ENCODE measurements at places on chromosomes 1 and 21. TPM values are rescaled to one million over a fixed set of nuclear protein-coding genes. Genes with fewer than 3 reads are reported as not detected.

- peaks cover 72% of the 10 kb centered on the region for H3K4me1 ChIP-seq
- no peak overlapping the region for H3K4me3 ChIP-seq
- no peaks in the 10 kb centered on the region for H3K36me3 ChIP-seq
- H3K27ac ChIP-seq = peak overlapping the region; percentile 95
Measured at GRCh38 chr1:207833381-207833780, 77.5 kb downstream of the CD34 start.

- no peak overlapping the region for H3K27ac ChIP-seq
- H3K4me1 ChIP-seq = no peaks in the 10 kb centered on the region
- H3K36me3 ChIP-seq = no peaks in the 10 kb centered on the region
- no peak for DNase-seq
Measured at GRCh38 chr1:230127105-230128054, 60.3 kb downstream of the GALNT2 start.

DNA sequence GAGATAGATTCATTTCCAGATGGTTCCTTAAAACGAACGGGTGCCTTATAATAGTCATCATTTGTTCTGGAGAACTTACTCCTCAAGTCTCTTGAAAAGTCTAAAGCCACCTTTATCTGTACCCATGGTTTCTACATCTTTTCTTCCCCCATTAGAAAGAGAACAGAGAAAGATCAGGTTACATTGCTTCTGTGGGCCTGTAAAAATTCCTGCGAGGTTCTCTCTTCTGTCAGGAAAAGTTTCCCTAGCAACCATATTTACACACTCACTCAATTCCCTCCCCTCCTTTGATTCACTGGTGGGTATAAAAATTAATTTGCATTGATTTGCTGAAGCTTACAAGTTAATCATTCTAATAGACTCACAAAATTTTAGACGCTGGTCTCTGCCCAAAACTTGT, 6.7 kb downstream of the PHC2 start:
- H3K36me3 ChIP-seq = no peaks in the 10 kb centered on the region
- no peak for DNase-seq
- no peak overlapping the region for H3K4me3 ChIP-seq
- peak overlapping the region; percentile 65 for H3K27ac ChIP-seq

- H3K4me1 ChIP-seq = peaks cover 29% of the 10 kb centered on the region
- no peak overlapping the region for H3K27ac ChIP-seq
- H3K27me3 ChIP-seq = no peaks in the 10 kb centered on the region
- H3K36me3 ChIP-seq = no peaks in the 10 kb centered on the region
Measured at GRCh38 chr1:174008269-174008668, 13.9 kb downstream of the RC3H1 start.

GRCh38 chr1:22914633-22915217, 57.9 kb downstream of the LACTBL1 start:
- no peak overlapping the region for H3K27ac ChIP-seq
- H3K27me3 ChIP-seq = no peaks in the 10 kb centered on the region
- no peak for DNase-seq
- H3K4me3 ChIP-seq = no peak overlapping the region
- H3K36me3 ChIP-seq = no peaks in the 10 kb centered on the region

DNA sequence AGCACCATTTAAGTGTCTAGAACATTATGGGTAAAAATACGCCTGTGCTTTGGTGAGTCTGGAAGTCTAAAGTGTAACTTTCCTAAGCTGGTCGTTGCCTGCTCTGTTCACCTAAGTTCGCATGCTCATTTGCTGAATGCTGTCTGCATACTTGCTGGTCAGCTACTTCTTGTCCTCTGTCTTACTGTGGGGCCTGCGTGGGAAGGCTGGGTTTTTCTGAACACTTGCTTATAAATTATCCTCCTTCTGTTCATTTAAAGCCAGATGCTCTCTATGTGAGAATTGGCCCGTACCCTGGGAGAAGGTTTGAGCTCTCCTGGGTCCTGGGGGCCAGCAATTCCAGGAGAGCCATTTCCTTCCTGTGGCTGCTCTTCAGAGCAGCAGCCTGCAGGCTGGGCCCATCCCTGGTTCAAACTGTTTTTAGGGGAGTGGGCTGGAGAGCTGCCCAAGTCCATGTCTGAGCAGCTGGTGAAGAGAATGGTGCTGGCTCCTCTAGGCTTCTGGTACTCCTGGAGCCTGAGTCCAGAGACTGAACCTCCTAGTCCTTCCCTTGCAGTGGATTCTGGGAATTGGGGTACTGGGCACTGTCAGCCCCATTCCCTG, 75.7 kb downstream of the GALNT2 start:
- no peaks in the 10 kb centered on the region for H3K36me3 ChIP-seq
- no peaks in the 10 kb centered on the region for H3K27me3 ChIP-seq
- H3K4me3 ChIP-seq = no peak overlapping the region
- peak; percentile 77 for DNase-seq

DNA sequence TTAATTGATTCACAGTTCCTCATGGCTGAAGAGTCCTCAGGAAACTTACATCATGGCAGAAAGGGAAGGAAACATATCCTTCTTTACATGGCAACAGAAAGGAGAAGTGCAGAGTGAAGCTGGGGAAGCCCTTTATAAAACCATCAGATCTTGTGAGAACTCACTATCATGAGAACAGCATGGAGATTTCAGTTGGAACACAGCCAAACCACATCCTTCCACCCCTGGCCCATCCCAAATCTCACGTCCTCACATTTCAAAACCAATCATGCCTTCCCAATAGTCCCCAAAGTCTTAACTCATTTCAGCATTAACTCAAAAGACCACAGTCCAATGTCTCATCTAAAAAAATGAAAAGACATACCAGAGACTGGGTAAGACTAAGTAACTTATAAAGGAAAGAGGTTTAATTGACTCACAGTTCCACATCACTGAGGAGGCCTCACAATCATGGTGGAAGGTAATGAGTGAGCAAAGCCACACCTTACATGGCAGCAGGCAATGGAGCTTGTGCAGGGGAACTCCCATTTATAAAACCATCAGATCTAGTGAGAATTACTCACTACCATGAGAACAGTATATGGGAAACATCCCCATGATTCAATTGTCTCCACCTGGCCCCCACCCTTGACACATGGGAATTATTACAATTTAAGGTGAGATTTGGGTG, 105.2 kb downstream of the MRPL39 start:
- no peaks in the 10 kb centered on the region for H3K36me3 ChIP-seq
- H3K27ac ChIP-seq = no peak overlapping the region
- no peaks in the 10 kb centered on the region for H3K27me3 ChIP-seq
- no peak overlapping the region for H3K4me3 ChIP-seq
- no peaks in the 10 kb centered on the region for H3K4me1 ChIP-seq

DNA sequence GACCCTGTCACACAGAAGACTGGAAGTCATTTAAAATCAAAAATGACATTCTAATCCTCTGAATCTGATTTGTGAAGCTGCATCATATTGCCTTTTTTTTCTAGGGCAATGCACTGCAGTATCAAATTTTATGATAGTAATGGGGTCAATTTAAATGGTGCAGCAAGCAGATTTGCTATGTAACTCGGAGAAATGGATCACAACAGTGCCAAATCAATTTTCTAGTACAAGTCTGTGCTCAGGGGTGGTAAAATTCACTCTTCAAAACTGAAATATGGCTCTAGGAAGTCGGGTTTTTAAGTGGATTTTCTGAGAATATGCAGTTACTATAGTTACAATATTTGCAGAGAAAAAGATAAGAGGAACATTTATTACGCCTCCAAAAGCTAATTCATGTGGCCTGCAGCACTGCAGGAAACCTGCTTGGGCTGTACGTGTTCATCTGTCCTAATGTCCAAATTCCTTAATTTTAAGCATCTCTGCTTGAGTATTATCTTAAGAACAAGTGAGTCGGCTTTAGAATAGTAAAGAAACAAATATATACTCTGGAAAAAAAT, 31.5 kb downstream of the HLCS start:
- H3K4me3 ChIP-seq = no peak overlapping the region
- H3K27ac ChIP-seq = no peak overlapping the region
- DNase-seq = no peak
- peaks cover 28% of the 10 kb centered on the region for H3K36me3 ChIP-seq
- no peaks in the 10 kb centered on the region for H3K27me3 ChIP-seq

- peak overlapping the region; percentile 96 for H3K27ac ChIP-seq
- peak overlapping the region; percentile 27 for H3K4me3 ChIP-seq
- DNase-seq = peak; percentile 90
- H3K36me3 ChIP-seq = no peaks in the 10 kb centered on the region
- peaks cover 95% of the 10 kb centered on the region for H3K4me1 ChIP-seq
Measured at GRCh38 chr1:21334214-21335087, 44.2 kb upstream of the ECE1 start.

DNA sequence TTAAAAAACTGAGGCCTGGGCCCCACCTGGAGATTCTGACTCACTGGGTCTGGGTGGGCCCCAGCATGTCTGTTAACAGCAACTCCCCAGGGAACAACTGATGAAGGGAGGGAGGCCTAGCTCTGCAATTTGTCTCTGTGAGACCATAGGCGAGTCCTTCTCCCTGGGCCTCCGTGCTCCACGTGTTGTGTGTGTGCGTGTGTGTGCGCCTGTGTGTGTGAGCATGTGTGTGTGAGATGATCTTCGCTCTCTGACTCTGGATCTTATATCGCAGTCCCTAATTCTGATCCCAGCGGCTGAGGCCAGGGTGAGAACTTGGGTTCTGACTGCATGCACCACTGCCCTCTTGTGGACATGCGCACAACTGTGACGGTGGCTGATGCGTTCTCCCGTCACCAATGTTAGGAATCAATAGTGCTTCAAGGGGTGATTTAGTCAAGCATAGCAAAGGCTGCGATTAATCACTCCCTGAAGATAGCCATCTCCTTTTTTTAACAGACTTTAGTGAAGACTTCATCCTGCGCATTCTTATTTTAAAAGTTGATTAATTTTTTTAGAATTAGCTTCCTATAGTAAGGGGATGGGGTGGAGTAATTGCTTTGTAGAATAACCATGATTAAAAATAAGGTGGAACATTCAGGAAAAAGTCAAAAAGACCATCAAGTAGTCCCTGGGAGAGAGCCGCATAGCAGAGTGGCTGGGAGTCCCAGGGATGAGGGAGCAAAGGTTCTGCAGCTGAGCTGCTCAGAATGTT, 62.4 kb upstream of the USP24 start:
- no peak overlapping the region for H3K27ac ChIP-seq
- peak; percentile 90 for DNase-seq
- H3K4me1 ChIP-seq = peaks cover 7% of the 10 kb centered on the region
- no peaks in the 10 kb centered on the region for H3K36me3 ChIP-seq

DNA sequence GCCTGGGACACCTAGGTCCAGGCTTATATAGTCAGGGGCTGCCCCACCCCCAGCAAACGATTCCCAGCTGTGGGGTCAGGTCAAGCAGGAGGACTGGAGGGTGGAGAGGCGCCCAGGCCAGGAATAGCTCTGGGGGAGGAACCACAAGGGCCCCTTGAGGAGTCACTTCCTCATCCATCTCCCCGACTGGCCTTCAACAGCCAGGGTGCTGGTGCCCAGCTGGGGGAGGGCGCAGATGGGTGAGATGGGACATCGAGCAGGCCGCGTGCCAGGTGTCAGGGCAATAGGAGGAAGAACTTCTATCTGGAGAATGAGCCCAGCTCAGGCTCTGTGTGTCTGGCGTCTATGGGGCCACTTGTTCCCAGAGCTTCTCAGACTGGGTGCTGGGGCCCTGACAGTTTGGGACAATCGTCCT, 208 bp upstream of the MYBPH start:
- no peaks in the 10 kb centered on the region for H3K4me1 ChIP-seq
- H3K27me3 ChIP-seq = no peaks in the 10 kb centered on the region
- H3K36me3 ChIP-seq = no peaks in the 10 kb centered on the region
- no peak overlapping the region for H3K4me3 ChIP-seq
- no peak overlapping the region for H3K27ac ChIP-seq
- peak; percentile 75 for DNase-seq

DNA sequence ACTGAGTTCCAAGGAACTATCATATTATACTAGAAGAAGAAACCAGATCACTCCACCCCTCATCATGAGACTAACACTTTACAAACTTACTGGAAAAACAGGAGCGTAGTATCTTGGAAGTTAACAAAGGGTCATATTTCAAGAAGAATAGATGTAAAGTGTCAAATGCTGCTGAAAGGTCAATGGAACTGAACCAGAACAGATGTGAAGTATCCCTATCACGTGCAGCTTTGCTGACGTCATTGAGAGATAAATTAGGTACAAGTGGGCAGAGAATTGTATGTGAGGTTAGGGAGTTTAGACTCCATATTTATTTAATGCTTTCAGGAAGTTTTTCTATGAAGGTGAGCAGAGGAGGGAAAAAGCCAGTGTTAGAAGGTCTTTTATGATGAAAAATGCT, 483.0 kb downstream of the NCAM2 start:
- no peak overlapping the region for H3K27ac ChIP-seq
- no peaks in the 10 kb centered on the region for H3K36me3 ChIP-seq
- H3K4me1 ChIP-seq = no peaks in the 10 kb centered on the region
- DNase-seq = no peak
- no peaks in the 10 kb centered on the region for H3K27me3 ChIP-seq

DNA sequence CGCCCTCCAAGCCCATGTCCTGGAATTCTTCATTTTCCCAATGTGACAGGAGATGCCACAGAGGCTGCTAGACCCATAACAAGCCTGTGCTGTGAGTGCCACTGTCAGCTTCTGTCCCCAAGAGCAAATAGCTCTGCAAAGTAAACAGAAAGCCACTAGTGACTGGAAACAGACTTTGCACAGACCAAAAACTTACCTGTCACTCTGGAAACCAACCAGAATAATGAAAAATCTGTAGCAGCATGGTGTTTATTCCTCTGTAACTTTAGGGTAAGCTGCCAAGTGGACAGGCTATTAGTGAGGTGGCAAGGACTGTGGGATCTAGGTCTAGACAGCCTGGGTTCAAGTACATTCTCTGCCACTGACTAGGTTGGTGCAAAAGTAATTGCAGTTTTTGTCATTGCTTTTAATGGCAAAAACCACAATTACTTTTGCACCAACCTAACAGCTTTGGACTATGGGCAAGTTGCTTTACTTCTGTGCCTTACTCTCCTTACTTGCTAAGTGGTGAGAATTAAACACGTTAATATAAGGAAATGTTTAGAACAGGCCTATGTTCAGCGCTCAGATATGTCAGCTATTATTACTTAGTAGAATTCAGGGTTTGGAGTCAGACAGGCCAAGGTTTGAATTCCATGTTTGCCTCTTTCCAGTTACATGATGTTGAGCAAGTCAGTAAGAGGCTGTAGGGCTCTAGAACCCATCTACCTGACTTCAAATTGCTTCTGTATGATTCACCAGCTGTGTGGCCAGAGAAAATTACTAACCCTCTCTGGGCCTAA, at the start of gene C8B:
TSS of gene C8B (minus strand) at position 100 of the 782 bp plus-strand sequence. CDS start at position 33, 67 bp downstream.
- no peak within 1 kb of the TSS for H3K4me3 ChIP-seq
- no peaks in the 10 kb centered on the region for H3K27me3 ChIP-seq
- DNase-seq = no peak
- no peak within 1 kb of the TSS for H3K27ac ChIP-seq

DNA sequence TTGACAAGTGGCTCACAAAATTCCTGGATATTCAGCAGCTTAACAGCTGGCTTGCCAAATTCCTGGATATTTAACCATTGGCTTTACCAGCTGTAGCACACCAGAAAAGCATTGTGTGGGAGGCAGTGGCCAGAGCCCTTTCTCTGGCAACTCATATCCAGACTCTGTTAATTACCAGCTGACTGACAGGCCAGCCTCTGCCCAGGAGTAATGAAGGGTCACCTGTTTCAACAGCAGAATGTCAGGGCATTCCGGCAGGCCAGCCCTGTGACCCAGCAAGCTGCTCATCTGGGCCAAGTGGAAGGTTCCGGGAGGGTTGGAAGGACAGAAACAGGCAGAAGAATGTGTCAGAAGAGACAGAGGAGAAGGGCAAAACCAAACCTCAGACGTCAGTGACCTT, 35.2 kb upstream of the KIRREL1 start:
- H3K27me3 ChIP-seq = no peaks in the 10 kb centered on the region
- H3K4me1 ChIP-seq = no peaks in the 10 kb centered on the region
- H3K36me3 ChIP-seq = no peaks in the 10 kb centered on the region
- H3K27ac ChIP-seq = no peak overlapping the region
- no peak for DNase-seq
- H3K4me3 ChIP-seq = no peak overlapping the region

AGBL4 gene
- total RNA-seq = not detected

SPRR1B gene
- not detected for total RNA-seq

SERPINC1 gene
- total RNA-seq = not detected

CA14 gene
- 4.3 TPM for total RNA-seq

ZNF593OS gene
- not detected for total RNA-seq

ELF3 gene
- total RNA-seq = 0.16 TPM

RNF186 gene
- total RNA-seq = not detected

FCAMR gene
- not detected for total RNA-seq
